ENCODE measurements at places on chromosomes 1 and 21.

DNA sequence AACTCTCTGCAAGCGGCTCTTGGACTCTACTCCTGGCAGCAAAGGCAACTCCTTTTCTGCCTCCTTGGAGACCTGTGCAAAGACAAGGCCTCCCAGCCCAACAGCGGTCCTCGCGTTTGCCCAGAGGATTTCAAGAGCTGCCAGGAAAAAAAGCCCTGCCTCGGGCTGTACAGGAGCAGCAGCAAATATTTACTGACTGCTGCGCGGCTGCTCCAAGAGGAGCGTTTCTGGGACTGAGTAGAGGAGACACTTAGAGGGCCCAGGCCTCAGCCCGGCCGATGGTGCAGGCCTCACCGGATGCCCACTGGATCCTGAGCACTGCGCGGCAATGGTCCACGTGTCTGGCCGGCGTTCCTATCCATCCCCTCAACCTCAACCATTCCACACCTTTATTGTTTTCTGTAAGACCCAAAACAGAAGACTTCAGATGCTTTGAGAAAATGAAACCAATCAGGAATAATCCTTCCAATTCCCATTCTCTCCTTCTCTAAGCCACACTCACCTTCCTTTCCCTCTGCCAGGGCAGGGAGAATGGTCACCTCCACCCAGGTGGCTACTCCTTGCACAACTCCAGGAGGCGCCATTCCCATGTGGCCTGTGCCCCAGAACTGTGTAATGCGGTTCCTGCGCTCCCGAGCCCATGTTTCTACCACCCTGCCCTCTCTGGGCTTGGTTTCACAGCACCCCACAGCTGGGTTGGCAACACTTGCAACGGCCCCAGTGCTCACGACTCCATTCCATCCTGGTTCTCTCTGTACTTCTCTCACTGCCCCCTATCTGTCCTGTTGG lies 215.8 kb downstream of the TRABD2B start:
- no peak for DNase-seq

- no peak for DNase-seq
Observed at GRCh38 chr1:161111527-161111926, 6.3 kb downstream of the PFDN2 start.

- DNase-seq: no peak
Observed at GRCh38 chr1:177800400-177801088, 169.3 kb downstream of the SEC16B start.

- no peak for DNase-seq
Observed at GRCh38 chr1:172699695-172700227, 40.9 kb downstream of the FASLG start.
